ENCODE measurements at places on chromosomes 16 and 17. TPM values are rescaled to one million over a fixed set of nuclear protein-coding genes. Genes with fewer than 3 reads are reported as not detected.

The KRTAP9-8 gene
- total RNA-seq: not detected

The AGRP gene
- not detected for total RNA-seq

The CCL4 gene
- not detected for total RNA-seq

DNA sequence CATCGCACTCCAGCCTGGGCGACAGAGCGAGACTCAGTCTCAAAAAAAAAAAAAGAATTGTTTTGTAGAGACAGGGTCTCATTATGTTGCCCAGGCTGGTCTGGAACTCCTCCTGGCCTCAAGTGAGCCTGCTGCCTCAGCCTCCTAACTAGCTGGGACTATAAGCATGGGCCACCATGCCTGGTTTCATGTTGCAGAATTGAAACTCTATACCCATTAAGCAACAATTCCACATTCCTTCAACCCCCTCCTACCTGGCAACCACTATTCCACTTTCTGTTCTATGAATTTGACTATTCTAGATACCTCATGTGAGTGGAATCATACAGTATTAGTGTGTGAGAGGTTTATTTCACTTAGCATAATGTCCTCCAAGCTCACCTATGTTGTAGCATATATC is 24.5 kb downstream of the RNF135 start:
- no peak for DNase-seq

DNA sequence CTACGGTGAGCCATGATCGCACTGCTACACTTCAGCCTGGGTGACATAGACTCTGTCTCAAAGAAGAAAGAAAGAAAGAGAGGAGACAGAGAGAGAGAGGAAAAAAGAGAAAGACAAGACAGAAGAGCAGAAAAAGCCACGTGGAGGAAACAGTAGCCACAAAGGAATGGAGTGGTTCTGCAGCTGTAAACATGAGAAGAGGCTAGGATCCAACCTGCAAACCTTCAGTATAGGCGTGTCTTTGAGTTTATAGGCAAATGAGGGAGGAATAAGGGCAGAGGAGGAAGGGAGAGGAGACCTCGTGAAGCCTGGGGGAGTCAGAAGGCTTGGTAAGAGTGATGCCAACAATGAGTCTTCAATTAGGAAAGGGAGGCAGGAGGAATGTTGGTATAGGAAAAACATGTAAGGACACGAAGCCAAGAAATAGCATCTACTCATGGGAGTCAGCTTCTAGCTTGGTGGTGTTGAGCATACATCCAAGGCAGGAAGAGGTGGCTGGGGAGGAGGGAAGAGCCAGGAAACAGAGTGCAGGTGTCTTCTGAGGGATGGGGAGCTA is 3.9 kb downstream of the MED9 start:
- no peak for DNase-seq

- no peak for DNase-seq
Measured at GRCh38 chr16:21145738-21146137, 4.9 kb downstream of the DNAH3 start.

- no peak for DNase-seq
Measured at GRCh38 chr16:179211-180092, 807 bp upstream of the HBQ1 start.

- DNase-seq: no peak
Measured at GRCh38 chr17:20260268-20260667, 207.1 kb downstream of the LGALS9B start.

DNA sequence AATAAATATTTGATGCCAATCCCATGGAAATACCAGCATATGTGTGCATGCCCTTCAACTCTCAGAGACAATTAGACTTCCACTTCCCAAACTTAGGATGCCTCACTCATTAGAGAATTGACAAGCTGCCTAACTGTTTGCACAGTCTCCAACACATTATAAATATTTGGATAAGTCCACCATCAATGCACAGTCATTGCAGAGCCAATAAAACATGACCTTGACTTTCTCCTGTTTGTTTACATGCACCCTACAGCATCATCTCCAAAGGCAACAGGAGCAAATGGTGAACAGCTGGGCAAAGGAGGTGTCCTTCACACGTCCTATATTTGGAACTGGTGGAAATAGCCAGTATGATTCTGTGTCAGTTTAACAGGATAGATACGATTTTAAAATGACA is 804.4 kb upstream of the RBFOX1 start:
- DNase-seq: no peak

GRCh38 chr16:16067127-16067526 is 117.7 kb downstream of the ABCC1 start:
- DNase-seq: no peak

DNA sequence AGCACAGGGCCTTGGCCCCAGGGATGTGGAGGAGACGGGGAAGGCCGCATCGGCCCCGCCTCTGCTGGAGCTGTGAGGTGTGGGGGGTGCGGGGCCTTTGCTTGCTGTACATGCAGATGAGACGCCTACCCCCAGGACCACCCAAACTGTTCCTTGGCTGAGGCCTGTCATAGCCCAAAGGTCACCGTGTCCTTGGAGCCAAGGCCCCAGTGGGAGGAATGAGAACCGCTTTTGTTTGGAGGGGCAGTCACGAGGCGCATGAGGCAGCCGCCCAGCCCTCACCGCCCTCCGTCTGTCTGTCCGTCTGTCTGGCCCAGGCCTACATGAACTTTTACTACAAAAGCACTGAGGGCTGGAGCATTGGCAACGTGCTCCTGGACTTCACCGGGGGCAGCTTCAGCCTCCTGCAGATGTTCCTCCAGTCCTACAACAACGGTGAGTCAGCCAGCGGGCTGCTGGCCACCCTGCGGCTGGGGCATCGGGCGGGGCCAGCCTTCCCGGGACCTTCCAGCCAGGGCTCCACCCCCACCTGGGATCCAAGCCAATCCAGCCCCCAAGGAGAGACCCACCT is 8.8 kb downstream of the TAX1BP3 start:
- DNase-seq: peak; percentile 85

GRCh38 chr16:595942-596735 is 6.3 kb downstream of the RAB40C start:
- no peak for DNase-seq

GRCh38 chr16:3997231-3997841 is 116.8 kb upstream of the CREBBP start:
- no peak for DNase-seq

- DNase-seq: no peak
Measured at GRCh38 chr17:51857052-51857597, 301.4 kb downstream of the CA10 start.

DNA sequence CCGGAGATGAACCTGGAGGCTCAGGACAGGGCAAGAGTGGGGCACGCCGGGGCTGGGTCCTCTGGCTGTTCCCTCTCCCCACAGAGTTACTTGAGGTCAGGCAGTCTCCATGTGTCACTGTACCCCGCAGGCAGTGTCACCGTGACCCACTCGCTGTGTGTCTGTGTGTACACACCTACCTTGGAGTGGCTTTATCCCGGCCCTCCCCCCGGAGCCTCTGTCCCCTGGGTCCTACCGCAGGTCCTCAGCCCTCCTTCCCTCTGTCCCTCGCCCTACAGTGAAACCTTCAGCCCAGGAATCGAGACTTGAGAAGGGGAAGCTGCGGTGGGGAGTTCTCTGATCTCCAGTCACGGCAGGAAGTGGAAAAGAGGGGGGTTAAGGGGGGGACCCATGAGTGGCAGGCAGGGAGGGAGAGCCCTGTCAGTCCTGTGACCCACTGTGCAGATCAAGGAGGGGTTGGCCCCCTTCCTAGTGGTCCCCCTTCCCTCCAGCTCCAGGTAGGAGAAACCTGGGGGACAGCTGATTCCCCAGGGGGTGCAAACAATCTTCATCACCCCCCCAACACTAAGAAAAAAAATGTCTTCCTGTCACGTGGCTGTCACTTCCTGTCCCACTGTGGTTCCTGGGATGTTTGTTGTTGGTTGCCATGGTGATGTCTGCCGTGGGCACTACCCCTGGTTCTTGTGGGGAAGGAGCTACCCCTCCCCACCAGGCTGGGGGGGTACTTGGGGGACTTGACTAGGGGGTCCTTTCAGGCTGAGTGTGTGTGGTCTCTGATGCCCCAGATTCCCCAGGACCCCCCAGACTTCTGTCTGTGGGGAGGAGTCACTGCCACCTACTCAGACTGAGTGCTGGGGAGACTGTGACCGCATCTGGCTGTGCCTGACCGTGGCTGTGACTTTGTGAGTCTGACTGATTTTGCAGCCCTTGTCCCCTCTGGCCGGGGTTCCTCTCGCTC is 13.7 kb downstream of the RARA start:
- peak; percentile 87 for DNase-seq

DNA sequence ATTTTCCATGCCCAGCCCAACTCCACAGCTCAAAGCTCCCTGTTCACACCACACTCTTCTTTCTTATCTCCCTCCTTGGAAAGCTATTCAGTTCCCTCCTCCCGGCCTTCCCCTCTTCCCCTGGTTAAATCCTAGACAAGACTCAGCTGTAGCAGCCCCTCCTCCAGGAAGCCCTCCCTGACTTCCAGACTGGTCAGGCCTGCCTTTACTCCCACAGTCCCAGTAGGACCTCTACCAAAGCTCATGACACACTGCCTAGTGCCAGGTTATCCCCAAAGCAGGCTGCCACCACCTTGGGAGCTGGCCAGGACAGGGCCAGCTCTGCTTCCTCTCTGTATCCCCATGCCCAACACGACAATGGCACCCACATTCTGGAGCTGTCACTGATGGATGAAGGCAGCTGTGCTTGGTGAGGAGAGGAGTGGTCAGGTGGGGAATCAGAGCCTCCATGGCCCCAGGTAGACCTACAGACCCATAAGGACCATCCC is 50.0 kb downstream of the BEAN1 start:
- DNase-seq: no peak

DNA sequence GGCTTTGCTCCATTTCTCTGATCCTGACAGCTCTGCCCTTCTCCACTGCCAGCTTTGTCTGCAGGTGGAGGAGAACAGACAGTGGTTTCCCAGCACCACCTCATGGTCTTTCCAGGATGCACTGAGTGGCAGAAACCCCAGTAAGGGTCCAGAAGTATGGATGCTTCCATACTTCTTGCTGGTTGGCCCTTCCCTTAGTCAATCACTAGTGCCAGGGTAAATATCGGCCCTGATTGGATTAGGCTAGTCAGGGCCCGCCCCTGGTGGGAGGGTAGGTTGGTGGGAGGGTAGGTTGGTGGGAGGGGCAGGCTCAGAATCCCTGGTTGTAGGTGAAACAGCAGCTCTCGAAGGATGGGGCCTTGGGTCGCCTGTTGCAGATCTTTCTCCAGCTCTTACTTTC is 10.2 kb downstream of the RNF213 start:
- peak; percentile 16 for DNase-seq
